Body of pancreas (tissue), 4 donors: ENCODE measurements at places on chromosomes 13 and 19.

- no peak overlapping the region for H3K27ac ChIP-seq
- H3K27me3 ChIP-seq = no peaks in the 10 kb centered on the region
- H3K4me3 ChIP-seq = no peak overlapping the region
- DNase-seq = no peak
Observed at GRCh38 chr13:109483284-109483683, 303.1 kb downstream of the IRS2 start.

DNA sequence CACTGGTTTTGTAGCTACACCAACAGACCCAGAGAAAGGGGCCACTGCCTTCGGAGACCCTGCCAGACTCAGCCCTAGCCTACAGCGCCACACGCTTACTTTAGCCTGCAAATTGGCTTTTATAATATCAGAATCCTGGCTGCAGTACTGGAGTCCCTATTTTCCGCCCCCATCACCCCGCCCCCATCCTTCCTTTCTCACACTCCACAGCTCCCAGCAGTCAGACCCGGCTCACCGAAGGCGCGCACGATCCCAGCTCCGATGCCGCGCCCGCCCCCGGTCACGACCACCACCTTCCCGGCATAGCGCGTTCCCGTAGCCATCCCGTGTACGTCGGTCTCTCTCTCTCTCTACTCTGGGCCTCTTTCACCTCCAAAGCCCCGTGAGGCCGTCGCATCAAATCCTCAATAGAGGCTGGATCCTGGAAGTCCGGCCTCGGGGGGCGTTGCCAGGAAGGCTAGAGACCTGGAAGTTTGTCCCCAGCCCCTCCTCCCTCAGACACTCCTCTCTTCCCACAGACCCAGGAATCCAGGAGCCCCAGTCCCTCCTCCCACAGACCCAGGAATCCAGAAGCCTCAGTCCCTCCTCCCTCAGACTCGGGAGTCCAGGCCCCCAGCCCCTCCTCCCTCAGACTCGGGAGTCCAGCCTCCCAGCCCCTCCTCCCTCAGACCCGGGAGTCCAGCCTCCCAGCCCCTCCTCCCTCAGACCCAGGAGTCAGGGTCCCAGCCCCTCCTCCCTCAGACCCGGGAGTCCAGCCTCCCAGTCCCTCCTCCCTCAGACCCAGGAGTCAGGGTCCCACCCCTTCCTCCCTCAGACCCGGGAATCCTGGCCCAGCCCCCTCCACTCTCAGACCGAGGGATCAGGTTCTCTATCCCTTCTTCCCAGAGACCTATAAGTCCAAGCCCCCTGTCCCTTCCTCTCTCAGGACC, at the start of gene HSD17B14:
HSD17B14 (minus strand) TSS at position 403 of the 929 bp plus-strand sequence; CDS start at position 323, 80 bp downstream.
- H3K27ac ChIP-seq = peak within 1 kb of the TSS; percentile 30
- H3K36me3 ChIP-seq = no peaks in the 10 kb centered on the region

DNA sequence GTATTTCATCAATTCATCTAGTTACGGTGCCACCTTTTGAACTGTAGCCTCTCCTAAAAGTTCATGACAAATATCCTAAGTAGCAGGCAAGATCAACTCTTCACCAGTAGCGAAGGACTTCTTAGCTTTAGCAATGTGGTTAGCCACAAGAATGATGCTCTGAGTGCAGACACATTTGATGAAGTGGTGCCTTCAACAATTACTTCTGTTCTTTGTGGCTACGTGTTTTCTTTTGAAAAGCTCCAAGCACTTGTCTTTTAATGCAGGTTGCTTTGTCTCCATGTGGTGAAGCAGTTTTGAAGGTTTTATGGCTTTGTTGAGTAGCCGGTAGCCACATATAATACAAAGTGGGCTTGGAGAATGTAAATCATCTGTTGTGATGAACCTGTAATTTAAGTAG, 194.7 kb downstream of the B3GLCT start:
- no peaks in the 10 kb centered on the region for H3K36me3 ChIP-seq
- DNase-seq = no peak
- no peaks in the 10 kb centered on the region for H3K4me1 ChIP-seq
- no peak overlapping the region for H3K27ac ChIP-seq
- no peak overlapping the region for H3K4me3 ChIP-seq

DNA sequence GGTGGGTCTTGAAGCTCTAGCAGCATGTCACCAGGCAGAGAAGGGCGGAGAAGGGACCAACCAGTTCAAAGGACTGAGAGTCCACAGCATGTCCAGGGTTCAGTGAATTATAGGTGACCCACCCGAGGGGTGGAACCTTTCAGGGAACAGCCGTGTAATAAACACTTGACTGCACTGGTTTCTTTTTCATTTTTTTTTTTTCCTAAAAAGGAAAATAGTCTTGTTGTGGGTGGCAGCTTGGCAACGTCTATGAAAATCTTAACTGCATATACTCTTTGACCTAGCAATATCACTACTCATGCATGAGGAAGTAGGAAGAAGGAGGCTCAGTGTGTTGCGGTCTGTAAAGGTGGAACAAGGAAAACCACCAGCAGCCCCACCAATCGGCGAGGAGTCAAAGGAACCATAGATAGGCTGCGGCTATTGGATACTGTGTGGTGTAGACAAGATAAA, 13.0 kb upstream of the MYH14 start:
- H3K36me3 ChIP-seq = no peaks in the 10 kb centered on the region
- peaks cover 11% of the 10 kb centered on the region for H3K4me1 ChIP-seq
- DNase-seq = no peak
- H3K27ac ChIP-seq = peak overlapping the region; percentile 1

- no peaks in the 10 kb centered on the region for H3K36me3 ChIP-seq
- no peak overlapping the region for H3K4me3 ChIP-seq
- DNase-seq = no peak
- H3K27ac ChIP-seq = no peak overlapping the region
- no peaks in the 10 kb centered on the region for H3K4me1 ChIP-seq
Observed at GRCh38 chr19:33767898-33768413, 28.7 kb upstream of the KCTD15 start.

DNA sequence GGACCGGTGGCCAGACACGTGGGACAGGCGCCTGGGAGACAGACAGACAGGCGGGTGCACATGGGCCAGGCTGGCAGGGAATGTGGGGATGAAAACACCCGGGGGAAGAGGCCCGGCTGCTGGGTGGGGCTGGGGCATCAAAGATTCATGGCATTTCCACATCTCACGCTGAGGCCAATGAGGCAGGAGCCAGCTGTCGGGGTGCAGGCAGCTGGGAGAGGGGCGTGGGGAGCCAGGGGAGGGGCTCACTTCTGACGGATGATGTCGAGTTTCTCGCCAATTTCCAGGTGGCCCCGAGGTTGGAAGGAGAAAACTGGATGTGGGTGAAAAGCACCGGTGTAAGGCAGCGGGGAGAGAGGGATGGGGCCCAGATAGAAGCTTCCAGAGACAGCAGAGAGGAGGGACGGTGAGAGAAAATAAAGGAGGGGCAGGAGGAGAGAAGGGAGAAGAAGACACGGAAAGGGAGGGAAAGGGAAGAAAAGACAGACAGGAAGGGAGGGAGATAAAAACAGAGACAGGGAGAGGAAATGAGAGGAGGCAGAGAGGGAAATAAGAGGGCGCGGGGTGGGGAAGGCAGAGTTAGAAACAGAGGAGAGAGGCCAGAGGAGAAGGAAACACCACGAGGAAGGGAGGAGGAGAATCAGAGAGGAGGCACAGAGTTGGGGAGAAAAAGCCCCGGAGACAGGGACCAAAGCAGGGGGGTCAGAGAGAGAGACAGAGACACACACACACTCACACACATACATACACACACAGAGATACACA, 8.0 kb upstream of the CCER2 start:
- no peak overlapping the region for H3K4me3 ChIP-seq
- no peaks in the 10 kb centered on the region for H3K4me1 ChIP-seq
- no peaks in the 10 kb centered on the region for H3K36me3 ChIP-seq
- no peak for DNase-seq
- H3K27ac ChIP-seq = no peak overlapping the region

DNA sequence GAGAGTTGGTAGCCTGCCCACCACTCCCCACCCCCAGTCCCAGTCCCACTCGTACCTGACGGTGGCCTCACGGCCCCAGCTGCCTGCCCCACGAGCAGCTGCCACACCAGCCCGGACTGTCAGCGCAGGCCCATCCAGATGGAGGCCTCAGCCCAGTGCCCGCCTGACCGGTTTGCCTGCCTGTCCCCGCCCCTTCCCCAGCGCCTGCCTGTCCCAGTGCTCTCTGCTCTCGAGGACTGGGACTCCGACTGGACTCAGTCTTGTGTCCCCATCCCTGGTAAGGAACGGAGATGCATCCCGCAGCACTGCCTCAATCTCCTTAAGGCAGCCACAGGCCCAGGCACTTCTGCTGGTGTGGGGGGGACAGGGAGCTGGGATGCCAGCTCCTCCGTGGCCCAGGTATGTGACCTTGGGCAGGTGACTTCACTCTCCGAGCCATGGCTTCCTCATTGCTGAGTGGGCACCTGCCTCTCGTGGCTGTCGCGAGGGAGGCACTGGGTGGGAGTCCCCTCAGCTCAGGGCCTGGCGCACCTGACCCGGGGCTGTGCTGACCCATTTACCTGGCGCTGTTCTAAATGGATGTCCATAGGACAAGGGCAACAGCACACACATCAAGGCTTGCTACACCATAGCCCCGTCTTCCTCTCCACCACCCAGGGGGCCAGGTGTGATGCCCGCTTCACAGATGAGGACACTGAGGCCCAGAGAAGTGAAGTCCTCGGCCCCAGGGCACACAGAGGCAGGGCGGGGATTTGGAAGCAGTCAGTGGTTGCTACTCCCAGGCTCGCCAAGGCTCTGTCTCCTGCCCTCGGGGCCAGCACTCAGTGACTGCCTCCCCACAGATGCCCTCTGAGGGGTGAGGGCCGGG, at the start of gene NKPD1:
NKPD1 (minus strand) TSS at position 113 of the 868 bp plus-strand sequence. CDS start 832 bp downstream, outside the sequence.
- H3K27ac ChIP-seq = no peak within 1 kb of the TSS
- DNase-seq = peak; percentile 81
- H3K4me1 ChIP-seq = peaks cover 15% of the 10 kb centered on the region
- no peak within 1 kb of the TSS for H3K4me3 ChIP-seq
- H3K36me3 ChIP-seq = no peaks in the 10 kb centered on the region

DNA sequence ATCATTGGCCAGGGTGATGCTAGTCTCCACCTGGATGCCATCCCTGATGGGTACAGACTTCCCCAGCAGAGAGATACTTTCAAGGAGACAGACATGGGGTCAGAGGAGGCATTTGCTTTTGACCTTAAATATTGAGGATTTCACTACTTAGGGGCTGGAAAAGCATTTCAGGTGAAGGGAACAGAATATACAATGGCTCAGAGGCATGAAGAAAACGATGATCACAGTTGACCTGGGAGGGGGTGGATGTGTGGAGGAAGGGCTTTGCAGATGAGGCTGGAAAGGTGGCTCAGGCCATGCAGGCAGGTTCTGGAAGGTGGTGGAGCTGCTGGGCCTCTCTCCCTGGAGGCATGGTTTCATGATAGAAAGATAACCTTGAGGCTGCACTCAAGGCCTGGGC, 3.9 kb downstream of the MATK start:
- DNase-seq = no peak

GRCh38 chr13:50189450-50189849, 174.2 kb downstream of the KCNRG start:
- DNase-seq = no peak
- H3K4me1 ChIP-seq = no peaks in the 10 kb centered on the region
- H3K4me3 ChIP-seq = no peak overlapping the region

- no peak overlapping the region for H3K27ac ChIP-seq
- H3K4me3 ChIP-seq = no peak overlapping the region
- no peak for DNase-seq
- H3K4me1 ChIP-seq = no peaks in the 10 kb centered on the region
- H3K27me3 ChIP-seq = no peaks in the 10 kb centered on the region
- H3K36me3 ChIP-seq = peaks cover 7% of the 10 kb centered on the region
Observed at GRCh38 chr19:35019144-35019543, 11.1 kb upstream of the SCN1B start.

GRCh38 chr13:50584856-50585580, 258.5 kb downstream of the DLEU7 start:
- no peaks in the 10 kb centered on the region for H3K27me3 ChIP-seq
- DNase-seq = no peak
- H3K4me3 ChIP-seq = no peak overlapping the region
- H3K4me1 ChIP-seq = no peaks in the 10 kb centered on the region

- no peak overlapping the region for H3K4me3 ChIP-seq
- no peak overlapping the region for H3K27ac ChIP-seq
- no peaks in the 10 kb centered on the region for H3K36me3 ChIP-seq
- H3K4me1 ChIP-seq = no peaks in the 10 kb centered on the region
Observed at GRCh38 chr19:2661615-2662014, 40.9 kb downstream of the GNG7 start.

DNA sequence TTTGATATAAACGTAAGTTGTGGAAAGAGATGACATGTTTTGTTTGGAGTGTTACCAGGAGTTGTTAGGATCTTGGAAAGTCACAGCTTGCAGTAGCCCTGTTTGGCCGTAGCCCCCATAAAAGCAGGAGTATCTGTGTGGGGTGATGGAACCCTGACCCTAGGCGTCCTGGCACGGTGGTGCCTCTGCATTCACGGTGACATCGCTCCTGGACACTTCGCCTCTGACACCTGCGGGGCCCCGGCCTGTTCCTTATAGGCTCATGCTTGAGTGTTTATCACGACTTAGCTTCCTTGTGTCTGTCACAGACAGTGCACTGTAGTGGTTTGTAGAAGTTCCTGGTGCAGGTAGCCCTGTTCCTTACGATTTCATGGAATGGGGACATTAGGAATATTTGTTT, 74.2 kb downstream of the ATP11A start:
- H3K27ac ChIP-seq = no peak overlapping the region
- no peak for DNase-seq
- H3K27me3 ChIP-seq = no peaks in the 10 kb centered on the region
- H3K4me1 ChIP-seq = peaks cover 2% of the 10 kb centered on the region

- peaks cover 36% of the 10 kb centered on the region for H3K4me1 ChIP-seq
- no peaks in the 10 kb centered on the region for H3K36me3 ChIP-seq
- H3K27ac ChIP-seq = peak overlapping the region; percentile 88
- no peaks in the 10 kb centered on the region for H3K27me3 ChIP-seq
- peak; percentile 51 for DNase-seq
Observed at GRCh38 chr13:98141509-98142379, 1.1 kb upstream of the FARP1 start.

DNA sequence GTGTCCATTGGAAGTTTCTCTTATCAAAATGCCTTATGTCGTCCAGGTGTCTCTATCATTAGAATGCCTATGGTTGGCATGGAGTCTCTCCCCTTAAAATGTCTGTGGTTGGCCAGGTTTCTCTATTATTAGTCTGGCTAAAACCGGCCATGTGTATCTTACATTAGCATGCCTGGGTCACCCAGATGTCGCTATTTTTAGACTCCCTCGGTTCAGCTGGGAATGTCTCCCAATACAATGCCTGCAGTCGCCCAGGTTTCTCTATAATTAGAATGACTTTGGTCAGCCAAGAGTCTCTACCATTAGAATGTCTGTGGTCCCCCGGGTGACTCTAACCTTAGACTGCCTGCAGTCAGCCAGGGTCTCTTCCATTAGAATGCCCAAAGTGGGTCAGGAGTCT, 1536.1 kb downstream of the UQCRFS1 start:
- no peaks in the 10 kb centered on the region for H3K4me1 ChIP-seq
- H3K27me3 ChIP-seq = no peaks in the 10 kb centered on the region
- no peak overlapping the region for H3K27ac ChIP-seq
- no peak for DNase-seq
- H3K4me3 ChIP-seq = no peak overlapping the region

- no peak overlapping the region for H3K27ac ChIP-seq
- no peak overlapping the region for H3K4me3 ChIP-seq
- no peaks in the 10 kb centered on the region for H3K27me3 ChIP-seq
- DNase-seq = no peak
Observed at GRCh38 chr13:32010136-32010535, 21.4 kb upstream of the FRY start.
